Fibroblast of the aortic adventitia (primary cell): ENCODE measurements at places on chromosomes 16 and 17. TPM values are rescaled to one million over a fixed set of nuclear protein-coding genes. Genes with fewer than 3 reads are reported as not detected.
A peak's percentile ranks its signal among the peaks of the same experiment; 100 is the strongest.

The CLN3 gene
- 13.6 and 18.4 TPM in 2 replicates for total RNA-seq

The FOXN1 gene
- total RNA-seq: not detected in 2 replicates

The KAT8 gene
- total RNA-seq: 25.1 and 31.5 TPM in 2 replicates

The OR1A1 gene
- not detected in 2 replicates for total RNA-seq

The PYY gene
- not detected in 2 replicates for total RNA-seq

- DNase-seq: no peak
Measured at GRCh38 chr17:19730843-19731242, 14.5 kb upstream of the SLC47A2 start.

DNA sequence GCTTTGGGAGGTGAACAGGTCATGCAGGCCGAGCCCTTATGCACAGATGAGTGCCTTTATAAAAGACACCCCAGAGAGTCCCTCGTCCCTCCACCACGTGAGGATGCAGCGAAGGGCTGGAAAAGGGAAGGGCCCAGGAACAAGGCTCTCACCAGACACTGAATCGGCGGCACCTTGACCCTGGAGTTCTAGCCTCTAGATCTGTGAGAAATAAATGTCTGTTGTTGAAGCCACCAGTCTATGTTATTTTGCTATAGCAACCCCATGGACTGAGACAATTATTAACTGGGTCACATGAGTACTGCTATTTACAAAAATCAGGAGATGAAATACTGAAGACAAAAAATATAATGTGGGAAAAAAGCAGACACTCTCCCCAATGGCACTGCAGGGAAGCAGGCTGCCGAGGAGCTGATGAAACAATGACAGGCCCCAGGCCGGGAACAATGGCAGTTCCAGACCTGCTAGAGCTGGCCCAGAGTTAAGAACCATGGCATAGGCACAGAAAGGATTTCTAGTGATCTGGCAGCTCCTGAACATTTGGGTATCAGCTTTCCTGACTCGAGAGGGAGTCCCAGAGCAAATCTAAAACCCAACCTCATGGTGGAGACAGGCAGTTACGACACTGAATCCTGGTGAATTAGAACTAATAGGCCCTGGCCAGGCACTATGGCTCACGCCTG, 17.8 kb upstream of the GGA2 start:
- no peak for DNase-seq

DNA sequence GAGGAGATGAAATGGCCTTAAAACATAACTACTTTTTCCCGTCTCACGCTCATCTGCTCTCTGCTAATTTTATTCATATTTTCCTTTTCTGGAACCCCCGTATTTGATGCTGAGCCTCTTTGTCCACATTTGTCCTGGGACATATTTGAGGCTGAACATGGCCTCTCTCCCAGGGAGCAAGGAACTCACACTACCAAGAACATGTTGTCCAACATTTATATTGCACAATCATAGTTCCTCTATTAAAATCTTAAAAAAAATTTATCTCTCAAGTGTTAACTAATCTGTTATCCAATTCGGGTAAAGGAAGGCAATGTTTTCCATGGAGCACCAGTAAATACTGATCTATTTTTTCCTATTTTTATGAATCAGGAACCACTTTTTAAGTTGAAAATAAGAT, 60.2 kb downstream of the CMC2 start:
- no peak for DNase-seq

- no peak for DNase-seq
Measured at GRCh38 chr16:23930791-23931190, 95.0 kb downstream of the PRKCB start.

DNA sequence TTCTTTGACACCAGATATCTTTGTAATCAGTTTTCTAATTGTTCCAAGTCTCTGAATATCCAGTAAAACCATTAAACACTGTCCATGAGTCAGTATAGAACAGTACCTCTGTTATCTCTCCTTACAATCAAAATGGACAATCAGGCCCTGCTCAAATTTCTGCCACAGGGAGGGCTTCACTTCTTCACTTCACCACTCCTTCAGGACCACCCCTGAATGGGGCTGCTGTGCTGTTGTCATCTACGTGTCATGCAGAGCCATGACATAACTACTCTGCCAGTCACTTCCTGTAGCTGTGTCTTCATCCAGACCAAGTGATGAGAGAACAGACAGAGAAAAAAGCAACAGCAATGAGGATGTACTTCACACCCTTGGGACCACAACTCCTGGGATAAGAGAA, 116.9 kb downstream of the TANC2 start:
- DNase-seq: peak; percentile 28

GRCh38 chr16:77387815-77388209, 47.0 kb downstream of the ADAMTS18 start:
- DNase-seq: no peak

DNA sequence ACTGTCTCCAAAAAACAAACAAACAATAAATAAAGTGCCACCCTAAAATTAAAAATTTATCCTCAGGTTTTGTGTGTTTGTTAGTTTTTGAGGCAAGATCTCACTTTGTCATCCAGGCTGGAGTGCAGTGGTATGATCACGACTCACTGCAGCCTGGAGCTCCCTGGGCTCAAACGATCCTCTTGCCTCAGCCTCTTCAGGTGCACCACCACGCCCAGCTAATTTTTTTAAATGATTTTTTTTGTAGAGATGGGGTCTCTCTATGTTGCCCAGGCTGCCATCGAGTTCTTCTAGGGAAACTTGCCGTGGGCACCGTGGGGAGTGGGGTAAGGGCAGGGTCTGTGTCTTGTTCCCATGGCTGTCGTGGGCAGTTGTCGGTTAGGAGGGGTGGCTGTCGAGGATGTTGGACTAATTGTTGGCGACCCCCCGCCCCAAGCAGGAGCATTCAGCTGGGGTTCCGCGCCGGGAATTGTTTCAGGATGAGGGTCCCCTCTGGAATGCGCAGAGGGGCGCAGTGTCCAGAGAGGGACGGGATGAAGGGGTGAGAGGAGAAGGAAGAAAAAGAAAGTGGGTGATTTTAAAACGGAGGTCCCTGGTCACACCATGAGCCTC, 1.1 kb upstream of the RNF213 start:
- no peak for DNase-seq

- peak; percentile 84 for DNase-seq
Measured at GRCh38 chr17:74296548-74296936, 22.5 kb downstream of the DNAI2 start.

GRCh38 chr16:13093661-13094060, 192.3 kb downstream of the SHISA9 start:
- DNase-seq: no peak

- DNase-seq: peak; percentile 55
Measured at GRCh38 chr17:77404812-77405581, 264.2 kb downstream of the SEC14L1 start.

DNA sequence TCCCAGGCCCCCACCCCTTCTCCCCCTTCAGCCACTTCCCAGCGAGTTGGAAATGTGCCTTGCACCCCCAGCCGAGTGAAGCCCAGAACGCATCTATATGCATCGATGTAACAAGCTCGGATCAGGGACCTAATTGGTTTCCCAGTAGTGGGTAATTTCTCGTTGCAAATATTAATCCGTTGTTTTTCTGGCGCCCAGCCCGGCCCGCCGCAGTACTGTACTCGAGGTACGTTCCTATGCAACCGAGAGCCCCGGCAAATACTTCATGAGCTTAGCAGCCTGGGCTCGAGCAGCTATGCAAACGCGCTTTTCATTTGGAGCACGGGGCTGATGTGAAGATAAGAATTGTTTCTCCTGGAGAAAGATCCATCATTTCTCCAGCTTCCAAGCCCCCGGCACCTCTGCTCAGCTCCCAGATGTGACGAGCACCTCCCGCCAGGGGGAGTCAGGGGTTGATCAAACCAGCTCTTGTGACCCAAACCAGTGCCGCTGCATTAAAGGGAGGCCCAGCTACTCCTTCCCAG, 229.8 kb downstream of the KATNIP start:
- DNase-seq: peak; percentile 60

DNA sequence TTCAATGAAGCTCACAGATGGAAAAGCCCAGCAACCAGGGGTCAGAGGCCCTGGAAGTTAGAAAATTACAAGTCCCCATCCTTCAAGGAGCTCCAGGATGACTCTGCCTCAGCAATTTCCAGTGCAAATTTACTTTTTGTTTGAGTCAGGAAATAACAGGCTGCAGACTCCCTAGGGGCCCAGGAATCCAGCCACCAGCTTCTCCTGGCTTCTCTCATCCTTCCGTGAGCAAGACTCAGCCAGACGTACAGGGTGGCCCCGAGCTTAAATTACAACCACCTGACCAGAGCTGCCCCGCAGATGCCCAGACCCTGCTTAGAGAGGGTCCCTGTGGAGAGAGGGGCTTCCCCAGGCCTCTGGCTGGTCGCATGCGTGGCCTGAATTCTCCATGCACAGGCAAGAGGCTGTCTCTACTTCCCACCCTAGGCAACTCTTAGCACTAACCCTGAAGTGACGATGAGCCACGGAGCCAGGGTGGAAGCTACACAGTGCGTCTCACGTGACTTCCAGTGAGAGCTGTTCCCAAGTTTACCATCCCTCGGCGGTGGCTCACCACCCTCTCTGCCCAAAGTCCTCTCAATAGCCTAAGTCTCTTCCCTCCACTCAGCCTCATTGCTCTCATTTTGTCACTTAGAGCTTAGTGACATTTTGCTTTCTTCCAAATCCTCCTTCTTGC, 27.1 kb downstream of the GPR142 start:
- DNase-seq: no peak

DNA sequence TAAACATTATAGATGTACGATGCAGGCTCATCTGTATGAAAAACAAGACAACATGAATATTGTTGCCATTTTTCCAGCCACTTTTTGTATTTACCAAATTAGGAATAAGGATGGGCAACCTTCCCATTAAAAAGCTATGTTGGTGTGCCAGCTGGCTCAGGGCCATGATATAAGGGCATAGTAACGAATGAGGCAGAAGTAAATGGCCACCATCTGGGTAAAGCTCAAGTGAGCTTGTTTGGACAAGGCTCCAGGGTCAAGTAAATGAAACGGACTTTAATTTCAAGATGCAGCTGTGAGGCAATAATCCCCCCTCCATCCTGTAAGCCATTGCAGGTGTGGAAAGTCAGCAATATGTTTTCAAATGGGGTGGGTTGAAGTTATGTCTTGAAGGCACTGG, 930.9 kb upstream of the CDH8 start:
- DNase-seq: no peak
